ENCODE measurements at places on chromosomes 5 and 9.

GRCh38 chr9:35385042-35385441 is 104.9 kb upstream of the RUSC2 start:
- no peak for DNase-seq

DNA sequence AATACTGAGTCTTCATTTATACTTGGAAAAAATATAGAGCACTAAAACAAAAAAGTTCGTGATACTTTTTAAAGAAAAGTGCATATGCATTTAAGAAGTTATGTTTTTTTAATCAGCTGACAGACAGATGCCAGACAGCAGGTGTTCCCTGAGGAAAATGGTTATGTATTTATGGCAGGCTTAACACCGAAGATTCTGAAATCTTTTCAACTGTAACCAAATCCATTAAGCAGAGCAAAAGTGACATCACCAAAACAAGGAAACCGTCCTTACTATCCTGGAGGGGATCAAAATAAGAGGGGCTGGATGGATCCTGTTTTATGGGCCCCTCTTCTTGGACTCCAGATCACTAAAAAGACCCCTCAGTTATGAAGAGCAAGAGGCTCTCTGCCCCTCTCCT is 404.9 kb upstream of the ADAMTS16 start:
- DNase-seq = no peak

DNA sequence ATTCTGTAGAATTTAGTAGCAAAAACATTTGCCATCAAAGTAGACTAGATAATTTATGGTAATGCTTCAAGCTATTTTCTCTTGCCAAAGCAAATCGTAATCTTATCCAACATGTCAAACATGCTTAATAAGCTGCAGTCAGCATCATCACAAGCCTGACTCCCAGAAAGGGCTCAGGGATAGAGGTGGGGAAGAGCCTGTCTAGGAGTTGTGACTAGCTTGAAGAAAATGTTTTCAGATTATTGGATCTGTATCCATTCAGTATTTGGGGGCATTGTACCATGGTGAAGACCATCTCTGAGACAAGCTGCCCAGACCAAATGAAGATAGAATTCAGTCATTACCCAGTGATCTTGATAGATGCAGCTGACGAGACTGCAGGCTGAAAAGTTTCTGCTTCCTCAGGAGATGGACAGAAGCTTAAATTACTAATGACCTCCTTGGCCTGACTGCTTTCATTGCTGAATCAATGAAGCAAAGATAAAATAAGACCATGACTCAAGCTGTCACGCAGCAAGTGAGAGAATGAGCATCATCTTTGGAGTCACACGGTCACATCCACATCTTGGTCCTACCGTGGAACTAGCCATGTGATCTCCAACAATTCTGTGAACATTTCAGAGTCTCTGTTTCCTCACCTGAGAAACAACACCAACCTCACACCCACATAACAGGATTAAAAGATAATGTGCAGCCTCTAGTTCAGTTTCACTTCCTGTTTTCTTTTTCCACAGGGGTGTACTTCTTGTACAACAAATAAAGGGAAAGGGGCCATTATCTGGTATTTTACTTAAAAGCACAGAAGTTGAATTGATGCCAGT is 9.4 kb downstream of the ERAP2 start:
- DNase-seq = no peak

DNA sequence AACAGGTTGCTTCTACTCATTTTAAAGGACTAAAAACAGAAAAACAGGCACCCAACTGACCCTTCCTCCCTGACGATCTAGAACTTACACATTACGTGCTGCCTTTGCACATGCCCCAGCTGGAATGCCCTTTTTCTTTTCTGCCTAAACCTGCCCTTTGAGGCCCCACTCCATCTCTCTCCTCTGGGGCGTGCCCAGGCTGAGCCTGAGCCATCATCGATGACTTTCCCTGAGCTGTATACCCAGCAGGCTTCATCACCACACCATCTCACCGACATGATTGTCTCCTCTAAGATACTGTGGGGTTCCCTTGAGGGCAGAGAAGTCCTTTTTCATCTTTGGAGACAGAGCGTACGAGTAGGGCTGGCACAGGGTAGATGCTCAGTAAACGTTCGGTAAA is 24.1 kb upstream of the GABBR2 start:
- no peak for DNase-seq

GRCh38 chr5:158082696-158083287 is 223.8 kb upstream of the CLINT1 start:
- no peak for DNase-seq

- DNase-seq = no peak
Observed at GRCh38 chr5:157269761-157270272, 3.9 kb downstream of the CYFIP2 start.

- DNase-seq = no peak
Observed at GRCh38 chr5:118553662-118554061, 434.7 kb downstream of the DTWD2 start.

GRCh38 chr9:20528253-20528652 is 94.0 kb downstream of the MLLT3 start:
- DNase-seq = no peak

DNA sequence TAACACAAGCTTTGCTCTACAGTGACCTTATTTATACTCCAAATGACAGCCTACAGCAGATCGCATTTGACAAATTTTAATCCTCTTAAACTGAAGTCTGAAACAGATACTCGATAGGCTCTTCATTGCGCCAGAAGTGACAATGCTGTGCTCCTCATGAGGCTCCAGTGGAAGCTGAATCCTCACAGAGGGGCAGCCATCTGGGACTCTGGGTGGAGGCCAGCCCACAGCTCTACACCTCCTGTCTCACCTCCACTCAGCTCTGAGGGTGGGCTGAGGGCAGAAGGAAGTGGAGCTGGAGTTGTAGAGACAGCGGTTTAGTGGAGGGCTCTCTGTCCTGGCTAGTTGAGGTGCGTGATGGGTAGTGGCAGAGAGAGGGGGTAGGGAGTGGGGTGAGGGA is 283.3 kb upstream of the ANKRD55 start:
- DNase-seq = no peak

DNA sequence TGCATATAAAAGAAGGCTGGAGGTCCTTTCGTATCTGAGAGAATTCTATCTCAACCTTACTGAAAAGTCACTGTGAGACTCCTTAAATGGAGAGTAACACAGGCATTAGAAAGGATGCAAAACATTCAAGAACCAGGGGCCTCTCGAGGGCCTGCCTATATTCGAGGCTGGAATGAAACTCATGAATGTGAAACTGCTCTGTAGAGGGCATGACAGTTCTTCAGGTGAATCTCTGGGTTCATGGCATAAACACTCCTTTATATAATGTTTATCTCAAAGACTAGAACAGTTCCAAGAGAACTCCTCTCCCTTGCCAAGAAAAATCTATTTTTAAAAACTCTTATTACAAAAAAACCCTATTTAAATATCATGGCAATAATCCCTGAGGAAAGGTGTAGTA is 113.9 kb downstream of the SEC61B start:
- DNase-seq = no peak

DNA sequence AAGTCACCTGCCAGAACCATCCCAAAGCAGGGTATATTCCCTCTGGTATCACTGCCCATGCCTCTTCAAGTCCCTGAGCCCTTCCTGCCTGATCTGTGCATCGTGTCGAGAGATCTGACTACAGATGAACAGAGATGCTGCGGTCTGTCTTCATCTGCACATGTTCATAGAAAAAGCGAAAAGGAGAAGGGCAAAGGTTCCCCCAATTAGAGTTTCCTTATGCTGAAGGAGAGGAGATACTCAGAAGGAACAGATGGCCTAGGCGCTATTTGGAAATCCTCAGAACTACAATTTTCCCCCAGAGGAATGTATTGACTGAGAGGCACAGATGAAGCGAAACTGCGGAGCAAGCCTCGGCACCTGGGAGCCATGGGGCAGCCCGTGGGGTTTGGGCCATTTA is 170.9 kb downstream of the SEC61B start:
- no peak for DNase-seq

GRCh38 chr9:2159521-2160454 is 144.6 kb downstream of the SMARCA2 start:
- no peak for DNase-seq

- no peak for DNase-seq
Observed at GRCh38 chr5:72830362-72830761, 13.9 kb downstream of the TNPO1 start.

DNA sequence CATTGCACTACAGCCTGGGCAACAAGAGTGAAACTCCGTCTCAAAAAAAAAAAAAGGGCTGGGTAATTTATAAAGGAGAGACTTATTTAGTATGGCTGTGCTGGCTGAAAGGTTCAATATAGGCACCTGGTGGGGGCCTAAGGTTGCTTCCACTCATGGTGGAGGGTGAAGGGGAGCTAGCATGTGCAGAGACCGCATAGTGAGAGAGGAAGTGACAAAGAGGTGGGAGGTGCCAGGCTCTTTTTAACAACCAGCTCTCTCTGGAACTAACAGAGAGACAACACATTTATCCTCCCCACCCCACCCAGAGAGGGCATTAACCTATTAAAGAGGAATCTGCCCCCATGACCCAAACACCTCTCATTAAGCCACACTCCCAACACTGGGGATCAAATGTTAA is 28.9 kb upstream of the SERINC5 start:
- no peak for DNase-seq

- no peak for DNase-seq
Observed at GRCh38 chr5:53378590-53379247, 101.7 kb upstream of the FST start.

- no peak for DNase-seq
Observed at GRCh38 chr5:179258001-179258921, 87.0 kb downstream of the ADAMTS2 start.

- DNase-seq = no peak
Observed at GRCh38 chr9:94672811-94673487, 33.6 kb upstream of the FBP1 start.

DNA sequence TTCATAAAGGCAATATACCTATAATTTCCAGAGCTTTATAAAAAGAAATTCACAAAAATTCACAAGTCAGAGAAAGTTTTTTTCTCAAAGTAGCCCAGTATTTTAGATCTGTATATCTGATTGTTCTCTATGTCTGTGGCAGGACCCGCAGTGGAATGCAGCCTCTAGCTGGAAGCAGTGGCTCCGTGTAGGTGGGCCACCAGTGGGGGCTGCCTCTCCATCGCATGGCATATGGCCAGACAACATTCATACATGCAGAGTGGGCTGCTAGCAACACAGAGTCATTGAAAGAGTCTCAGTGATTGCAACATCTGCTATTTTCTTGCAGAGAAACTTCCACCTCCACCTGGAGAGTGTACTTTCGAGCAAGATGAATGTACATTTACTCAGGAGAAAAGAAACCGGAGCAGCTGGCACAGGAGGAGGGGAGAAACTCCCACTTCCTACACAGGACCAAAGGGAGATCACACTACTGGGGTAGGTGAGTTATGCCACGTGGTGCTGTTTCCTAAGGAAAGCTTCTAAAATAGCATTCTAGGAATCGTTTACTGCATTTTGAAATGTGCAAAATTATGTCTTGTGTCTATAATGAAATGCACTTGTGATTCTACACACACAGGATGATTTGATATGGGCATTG is 88.5 kb upstream of the SMC5 start:
- DNase-seq = no peak

DNA sequence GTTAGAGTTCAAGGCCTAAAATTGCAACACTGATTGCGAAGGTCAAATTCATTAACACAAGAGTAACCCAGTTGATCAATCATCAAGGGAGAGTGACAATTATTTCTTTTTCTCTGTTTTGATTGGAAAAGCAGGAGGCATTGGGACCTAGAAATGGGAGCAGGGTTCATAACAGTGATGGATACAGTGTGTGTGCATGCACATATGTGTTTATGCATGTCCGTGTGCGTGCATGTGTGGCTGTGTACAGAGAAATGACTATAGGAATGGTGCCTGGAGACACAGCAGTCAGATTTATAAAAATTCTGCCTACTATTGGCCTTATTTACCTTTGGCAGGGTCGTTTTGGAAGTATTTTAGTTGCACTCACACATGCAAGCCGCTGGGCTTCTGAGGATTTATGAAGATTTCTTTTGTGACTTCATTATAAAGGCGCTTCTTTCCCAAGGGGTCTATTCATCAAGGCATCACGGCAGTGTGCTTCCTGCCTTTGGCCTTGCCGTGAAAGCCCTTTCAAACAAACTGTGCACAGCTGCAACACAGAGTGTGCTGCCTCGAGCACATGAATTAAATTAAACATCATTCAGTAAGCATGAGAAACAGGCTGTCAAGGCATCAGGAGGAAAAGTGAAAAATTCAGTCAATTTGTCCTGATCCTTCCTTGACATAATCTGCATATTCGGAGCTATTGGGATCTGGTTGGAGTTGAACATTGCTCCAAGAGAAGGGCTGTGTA is 122.8 kb upstream of the PUM3 start:
- DNase-seq = no peak

DNA sequence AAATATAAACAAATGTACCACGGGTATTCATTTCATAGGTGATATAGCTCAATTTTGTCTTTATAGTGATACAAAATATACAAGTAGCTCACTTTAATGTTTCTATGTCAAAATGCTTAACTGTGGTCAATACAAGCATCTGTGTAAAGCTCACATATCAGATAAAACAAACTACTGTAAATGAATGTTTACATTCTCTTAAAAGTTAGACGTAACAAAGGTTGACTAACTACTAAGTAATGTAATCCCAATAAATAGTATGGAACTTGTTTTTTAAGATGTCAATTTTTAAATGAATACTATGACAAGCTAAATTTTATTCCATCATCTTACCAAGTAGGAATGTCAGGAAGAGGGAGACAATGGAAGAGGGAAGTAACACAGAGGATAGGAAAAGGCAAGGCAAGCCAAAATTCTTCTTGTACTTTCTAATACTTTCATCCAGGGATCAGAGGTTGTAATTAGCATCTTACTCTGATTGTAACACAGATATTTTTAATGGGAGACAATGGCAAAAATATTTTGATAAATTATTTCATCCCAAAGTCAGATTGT is 105.5 kb downstream of the STRBP start:
- DNase-seq = no peak

GRCh38 chr9:90285946-90286345 is 356.7 kb downstream of the DIRAS2 start:
- DNase-seq = no peak

DNA sequence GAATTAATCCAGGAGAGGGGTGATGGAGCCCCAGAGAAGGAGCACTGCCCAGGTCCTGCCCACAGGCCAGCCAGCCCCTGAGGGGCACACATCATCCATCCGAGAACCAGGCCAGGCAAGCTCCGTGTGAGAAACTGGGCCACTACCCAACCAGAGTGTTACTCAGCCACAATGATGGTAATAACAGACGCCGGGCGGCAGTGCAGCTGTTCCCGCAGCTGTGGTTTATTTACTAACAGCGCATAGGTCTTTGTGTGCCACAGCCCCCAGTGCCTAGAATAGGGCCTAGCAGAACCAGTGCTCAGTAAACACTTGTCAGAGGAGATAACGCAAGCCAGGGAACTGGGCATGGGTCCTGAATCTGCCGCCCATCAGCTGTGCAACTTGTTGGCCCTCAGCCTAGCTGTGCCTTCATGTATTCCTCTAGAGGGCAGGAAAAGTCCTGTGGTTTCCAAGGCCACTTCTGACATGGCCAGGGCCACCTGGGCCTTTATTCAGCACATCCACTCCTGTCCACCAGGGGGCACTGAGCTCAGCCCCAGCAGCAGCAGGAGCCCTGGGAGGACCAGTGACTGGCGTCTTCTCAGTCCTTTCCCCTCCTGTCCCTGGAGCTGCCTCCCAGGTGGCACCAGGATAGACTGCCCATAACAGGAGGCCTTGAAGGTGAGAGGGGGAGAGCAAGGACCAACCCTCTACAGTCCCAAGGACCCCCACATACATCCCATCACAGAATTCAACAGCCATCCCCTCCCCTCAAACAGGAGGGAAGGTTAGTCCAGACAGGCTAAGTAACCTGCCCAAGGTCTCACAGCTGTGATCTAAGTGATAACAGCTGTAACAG is 2.1 kb downstream of the MXD3 start:
- DNase-seq = peak; percentile 58

Data from stimulated activated CD8-positive, alpha-beta memory T cell treated with anti-CD3 and anti-CD28 coated beads, Interleukin-15, amount 100 ng/mL, for 48 hours (primary cell).